ENCODE measurements at places on chromosomes 13 and 19. TPM values are rescaled to one million over a fixed set of nuclear protein-coding genes. Genes with fewer than 3 reads are reported as not detected.

RAB8A gene
- 55.9 TPM for total RNA-seq

SMIM44 gene
- not detected for total RNA-seq

CCL25 gene
- total RNA-seq, result not detected

ZNF492 gene
- total RNA-seq, result not detected

ANGPTL8 gene
- not detected for total RNA-seq

PEAK3 gene
- total RNA-seq, result 0.44 TPM

CALR3 gene
- not detected for total RNA-seq

CEACAM1 gene
- not detected for total RNA-seq

PPP2R1A gene
- 257 TPM for total RNA-seq

BCL3 gene
- 12.7 TPM for total RNA-seq

SLC6A16 gene
- total RNA-seq, result 6.0 TPM

PALM3 gene
- 0.30 TPM for total RNA-seq

GRIN3B gene
- total RNA-seq, result 0.46 TPM

BABAM1 gene
- total RNA-seq, result 93.7 TPM

CD177 gene
- not detected for total RNA-seq

LIM2 gene
- total RNA-seq, result not detected

SPINT2 gene
- total RNA-seq, result 30.4 TPM

NACC1 gene
- total RNA-seq, result 40.4 TPM

FAM216B gene
- not detected for total RNA-seq

MAP4K1 gene
- total RNA-seq, result 3.1 TPM

LHB gene
- total RNA-seq, result not detected

RPL36 gene
- 728 TPM for total RNA-seq

CLDND2 gene
- total RNA-seq, result 1.8 TPM

CYP2A6 gene
- total RNA-seq, result not detected

KLK3 gene
- not detected for total RNA-seq

TMEM259 gene
- total RNA-seq, result 157 TPM

RASAL3 gene
- total RNA-seq, result not detected

GPR4 gene
- not detected for total RNA-seq

SLITRK6 gene
- 42.3 TPM for total RNA-seq

MADCAM1 gene
- 1.1 TPM for total RNA-seq

CD33 gene
- total RNA-seq, result not detected
